ENCODE measurements at places on chromosomes 5 and 9.

- no peak for DNase-seq
These were observed 12.6 kb upstream of the EXOC3 start for GRCh38 chr5:430214-430925.

GRCh38 chr5:104951829-104952228 lies 1389.2 kb upstream of the NUDT12 start:
- no peak for DNase-seq

- no peak for DNase-seq
These were observed 1048.6 kb upstream of the SEMA6A start for GRCh38 chr5:117623042-117623805.

DNA sequence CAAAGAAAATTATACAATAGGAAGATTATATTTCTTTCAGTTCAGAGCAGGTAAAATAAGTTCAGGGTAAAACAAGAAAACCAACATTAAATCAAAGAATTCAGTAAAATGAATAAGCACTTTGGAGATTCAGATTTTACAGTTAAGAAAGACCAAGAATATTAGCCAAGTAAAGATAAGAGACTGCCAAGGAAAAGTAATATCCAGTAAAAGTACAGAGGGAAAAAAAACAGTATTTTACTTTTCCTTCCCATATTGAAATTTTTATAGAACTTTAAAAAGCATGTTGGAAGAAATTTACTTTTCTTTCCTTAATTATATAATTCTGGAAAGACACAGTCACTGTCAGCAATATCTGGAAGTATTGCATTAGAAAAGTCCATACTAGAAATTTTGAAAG lies 393.4 kb downstream of the NFIB start:
- no peak for DNase-seq

DNA sequence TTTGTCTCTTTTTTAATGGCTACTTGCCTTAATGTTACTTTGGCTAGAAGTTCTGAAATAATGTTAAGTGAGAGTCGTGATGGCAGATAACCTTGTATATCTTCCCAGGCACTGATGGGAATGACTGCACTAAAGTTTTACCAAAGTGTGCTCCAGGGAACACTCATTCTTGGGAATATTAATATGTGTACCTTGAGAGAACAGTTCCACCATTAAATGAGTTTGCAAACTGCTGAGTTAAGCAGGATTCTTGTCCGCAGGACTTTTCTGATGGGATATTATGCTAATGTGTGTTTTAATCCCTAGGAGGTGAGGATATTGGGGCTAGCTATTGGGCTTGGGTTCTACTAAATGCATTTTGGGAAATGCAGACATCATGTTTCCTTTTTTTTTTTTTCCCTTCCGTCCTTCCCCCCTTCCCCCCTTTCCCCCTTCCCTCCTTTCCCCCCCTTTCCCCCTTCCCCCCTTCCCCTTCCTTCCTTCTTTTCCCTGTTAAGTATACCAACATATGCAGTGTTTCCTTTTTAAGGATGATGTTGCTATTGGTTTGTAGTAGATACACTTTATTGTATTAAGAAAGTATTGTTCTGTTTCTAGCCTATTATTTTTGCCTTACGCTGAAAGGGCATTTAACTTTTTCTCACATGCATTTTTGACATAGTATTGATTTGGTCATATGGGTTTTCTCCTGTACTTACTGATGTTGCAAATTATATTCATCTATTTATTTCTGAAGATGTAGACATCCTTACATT lies 15.5 kb downstream of the ZBTB34 start:
- DNase-seq: no peak

GRCh38 chr9:27595733-27596132 lies 22.5 kb upstream of the C9orf72 start:
- no peak for DNase-seq

DNA sequence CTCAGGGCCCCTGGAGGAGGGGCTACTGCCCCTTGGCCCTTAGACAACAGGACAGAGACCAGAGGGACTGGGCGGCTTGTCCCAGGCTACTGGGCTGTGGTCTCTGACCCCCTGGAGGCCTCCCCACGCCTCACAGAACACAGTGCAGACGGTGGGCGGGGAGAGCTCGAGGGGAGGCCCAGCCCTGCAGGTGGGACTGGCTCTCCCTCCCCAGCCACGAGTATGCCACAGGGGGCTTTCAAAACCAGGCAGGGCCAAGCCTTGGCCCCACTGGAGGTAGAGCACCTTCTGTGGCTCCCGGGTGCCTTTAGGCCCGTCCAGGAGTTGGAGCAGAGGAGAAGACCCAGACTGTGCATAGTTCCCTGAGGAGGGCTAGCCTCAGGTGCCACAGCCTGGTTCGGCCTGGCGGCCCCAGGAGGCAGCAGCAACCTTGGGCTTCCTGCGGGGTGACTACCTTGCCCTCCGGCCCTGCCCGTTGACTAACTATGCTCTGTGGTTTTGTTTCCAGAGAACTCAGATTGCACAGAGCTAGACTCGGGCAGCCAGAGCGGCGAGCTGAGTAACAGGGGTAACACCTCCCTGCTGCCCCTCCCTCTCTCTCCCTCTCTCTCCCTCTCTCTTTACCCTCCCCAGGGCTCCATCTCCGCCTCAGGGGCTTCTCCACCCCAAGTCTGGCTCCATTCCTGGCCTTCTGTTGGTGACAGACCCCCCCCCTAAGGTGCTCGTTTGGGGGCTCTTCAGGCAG lies 15.5 kb downstream of the CARD19 start:
- DNase-seq: no peak

DNA sequence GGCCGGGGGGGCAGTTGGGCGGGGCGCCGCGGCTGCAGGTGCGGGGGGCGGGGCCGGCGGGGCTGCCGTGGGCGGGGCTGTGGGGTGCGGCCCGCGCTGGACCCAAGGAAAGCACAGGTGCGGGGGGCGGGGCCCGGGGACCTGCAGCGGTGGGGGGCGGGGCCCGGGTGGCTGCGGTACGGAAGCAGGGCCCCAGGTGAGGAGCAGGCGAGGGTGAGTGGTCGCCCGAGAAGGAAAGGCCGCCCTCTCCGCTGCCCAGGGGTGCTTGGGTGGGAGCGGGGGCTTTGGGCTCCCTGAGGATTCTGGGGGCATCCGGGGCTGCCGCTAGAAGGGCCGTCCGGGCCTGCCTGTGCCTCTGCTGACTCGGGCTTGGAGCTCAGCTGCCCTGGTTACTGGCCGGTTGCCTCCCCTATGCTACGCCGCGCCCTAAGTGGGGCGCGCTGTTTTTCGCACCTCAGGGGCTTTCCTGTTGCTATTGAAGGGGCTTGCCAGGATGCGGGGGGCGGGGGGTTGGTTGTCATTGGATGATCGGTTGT lies 767 bp downstream of the RALGPS1 start:
- DNase-seq: no peak

DNA sequence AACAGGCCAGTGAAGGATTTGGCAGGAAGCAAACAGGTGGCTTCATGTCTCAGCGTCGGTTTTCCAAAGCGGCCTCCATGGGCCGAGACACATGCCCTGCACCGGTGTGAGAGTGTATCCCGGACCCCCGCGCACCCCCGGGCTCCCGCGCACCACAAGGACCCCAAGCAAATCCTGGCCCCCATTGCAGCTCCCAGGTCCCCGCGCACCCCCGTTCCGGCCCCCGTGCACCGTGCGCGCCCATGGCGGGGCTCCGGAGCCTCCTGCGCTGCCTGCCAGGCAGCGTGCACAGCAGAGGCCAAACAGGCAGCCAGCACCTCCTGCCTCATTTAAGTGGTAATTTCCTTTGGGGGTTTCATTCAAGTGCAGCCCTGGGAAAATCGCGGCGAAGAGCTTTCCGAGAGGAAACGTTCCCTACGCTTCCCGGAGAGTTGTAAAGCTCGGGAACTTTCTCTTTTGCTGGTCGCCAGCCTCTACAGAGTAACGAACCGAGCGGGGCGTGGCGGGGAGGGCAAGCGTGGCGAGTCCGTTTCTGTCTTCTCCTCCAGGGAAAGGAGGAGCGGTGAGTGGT lies 145.5 kb upstream of the SLC24A2 start:
- DNase-seq: no peak

GRCh38 chr5:54357408-54358058 lies 47.2 kb upstream of the ARL15 start:
- DNase-seq: peak; percentile 37

DNA sequence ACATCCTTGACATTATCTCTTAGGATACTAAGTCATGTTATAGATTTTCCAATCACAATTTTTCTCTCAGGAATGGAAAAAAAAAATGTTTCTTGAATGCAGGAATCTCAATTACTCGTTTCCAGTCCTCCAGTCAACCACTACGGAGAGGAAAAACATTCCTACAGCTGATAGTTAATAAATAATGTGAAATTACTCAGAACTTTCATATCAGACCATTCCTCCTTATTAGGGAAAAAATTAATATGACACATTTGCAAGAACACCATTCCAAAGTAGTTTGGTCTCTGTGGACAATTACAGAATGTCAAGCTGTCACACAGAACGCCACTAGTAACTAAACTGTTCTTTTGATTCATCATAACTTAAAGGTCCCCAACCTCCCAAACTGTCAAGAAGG lies 31.5 kb downstream of the MED27 start:
- no peak for DNase-seq

DNA sequence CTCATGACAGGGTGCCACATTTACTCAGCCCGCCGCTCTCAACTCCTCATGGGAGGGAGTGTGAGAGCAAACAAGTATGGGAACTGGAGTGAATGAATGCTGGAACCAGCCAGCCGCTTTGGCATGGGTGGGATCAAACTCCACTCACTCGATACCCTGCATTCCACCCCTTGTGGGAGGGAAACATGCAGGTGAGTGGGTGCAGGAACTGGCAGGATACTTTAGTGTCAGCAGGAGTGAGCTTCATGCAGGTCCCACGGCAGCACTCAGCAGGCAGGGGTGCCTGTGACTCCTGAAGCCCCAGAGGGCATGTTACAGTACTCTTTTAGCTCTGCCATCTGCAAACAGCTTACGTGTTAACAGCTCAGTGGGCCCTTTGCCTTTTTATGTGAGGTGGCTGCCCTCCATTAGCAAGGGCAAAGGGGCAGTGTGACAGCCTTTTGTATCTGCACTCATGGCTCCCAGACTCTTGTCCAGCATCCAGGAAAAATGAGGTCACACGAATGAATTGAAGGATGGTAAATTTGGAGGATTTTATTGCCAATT lies 433.2 kb upstream of the NMUR2 start:
- no peak for DNase-seq

DNA sequence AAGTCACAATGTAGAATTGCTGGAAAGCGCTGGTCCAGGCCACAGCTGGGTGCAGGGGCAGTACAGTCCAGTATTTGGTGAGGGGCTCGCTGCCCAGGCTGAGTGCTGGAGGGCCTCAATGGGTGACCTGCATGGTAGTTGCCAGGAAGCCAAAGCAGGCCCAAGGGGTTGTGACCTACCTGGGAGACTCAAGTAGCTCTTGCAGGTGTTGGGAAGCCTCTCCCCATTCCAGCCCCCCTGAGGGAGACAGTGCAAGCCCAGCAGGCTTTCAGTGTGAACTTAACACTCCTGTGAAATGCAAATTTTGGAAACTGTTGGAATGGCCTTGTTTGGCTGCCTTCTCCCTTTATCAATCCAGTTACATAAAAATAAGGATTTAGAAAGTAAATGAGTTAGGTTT lies 13.9 kb downstream of the KDM4C start:
- DNase-seq: no peak

- DNase-seq: no peak
These were observed 68.8 kb downstream of the ANKRD55 start for GRCh38 chr5:56164376-56164775.

DNA sequence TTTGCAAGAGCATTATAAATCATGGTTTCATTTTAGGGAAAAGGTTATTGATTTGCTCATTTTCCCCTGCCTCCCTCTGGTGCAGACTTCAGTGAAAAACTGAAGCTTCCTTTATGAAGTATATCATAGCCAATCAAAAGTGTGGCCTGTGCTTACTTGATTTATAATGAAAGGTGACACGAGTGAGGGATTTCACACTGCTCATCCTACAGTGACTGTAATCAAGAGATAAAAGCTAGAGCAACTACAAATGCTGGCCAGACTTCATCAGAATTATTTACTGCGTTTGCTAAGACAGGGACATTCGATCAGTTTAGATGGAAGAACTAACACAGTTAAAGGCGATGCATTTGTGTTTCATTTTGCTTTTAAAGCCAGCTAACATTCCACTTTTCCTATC lies 151.5 kb downstream of the SV2C start:
- DNase-seq: no peak

DNA sequence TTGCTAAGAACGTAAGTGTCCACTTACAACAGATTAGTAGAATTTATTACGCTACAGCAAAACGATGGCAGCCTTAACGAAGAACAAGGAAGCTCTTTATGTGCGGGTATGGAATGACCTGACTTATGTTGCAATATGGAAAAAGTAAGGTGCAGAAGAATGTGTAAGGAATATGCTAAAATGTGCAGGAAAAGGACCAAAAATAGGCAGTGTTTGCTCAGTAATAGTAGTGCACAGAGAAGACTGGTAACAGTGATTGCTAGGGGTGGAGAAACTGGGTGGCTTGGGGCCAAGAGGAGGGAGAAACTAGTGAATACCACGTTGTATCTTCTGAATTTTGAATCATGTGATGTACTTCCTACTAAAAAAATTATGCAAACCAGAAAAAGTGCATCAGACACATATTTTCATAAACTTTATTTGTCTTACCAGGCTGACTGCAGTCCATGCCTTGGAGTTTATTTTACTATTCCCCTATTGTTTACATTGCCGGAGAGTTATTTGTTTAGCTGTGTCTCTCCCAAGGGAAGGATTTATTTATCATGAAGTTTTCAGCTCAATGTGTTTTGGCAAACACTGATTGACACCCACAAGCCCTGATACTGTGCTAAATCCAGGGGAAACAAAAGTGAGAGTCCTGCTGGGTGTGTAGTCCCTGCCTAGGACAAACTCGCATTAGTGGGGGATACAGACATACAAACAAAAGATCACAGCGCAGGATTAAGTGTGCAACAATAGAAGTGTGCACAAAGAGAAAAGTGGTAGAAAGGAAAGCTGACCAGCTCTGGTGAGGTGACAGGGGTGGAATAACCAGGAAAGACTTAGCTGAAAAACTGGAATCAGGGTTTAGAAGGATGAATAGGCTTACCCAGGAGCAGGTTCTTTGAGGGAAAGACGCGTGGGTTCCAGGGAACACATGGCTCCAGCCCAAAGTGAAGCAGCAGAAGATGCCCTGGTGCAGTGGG lies 34.0 kb upstream of the ZNF484 start:
- DNase-seq: peak; percentile 15

DNA sequence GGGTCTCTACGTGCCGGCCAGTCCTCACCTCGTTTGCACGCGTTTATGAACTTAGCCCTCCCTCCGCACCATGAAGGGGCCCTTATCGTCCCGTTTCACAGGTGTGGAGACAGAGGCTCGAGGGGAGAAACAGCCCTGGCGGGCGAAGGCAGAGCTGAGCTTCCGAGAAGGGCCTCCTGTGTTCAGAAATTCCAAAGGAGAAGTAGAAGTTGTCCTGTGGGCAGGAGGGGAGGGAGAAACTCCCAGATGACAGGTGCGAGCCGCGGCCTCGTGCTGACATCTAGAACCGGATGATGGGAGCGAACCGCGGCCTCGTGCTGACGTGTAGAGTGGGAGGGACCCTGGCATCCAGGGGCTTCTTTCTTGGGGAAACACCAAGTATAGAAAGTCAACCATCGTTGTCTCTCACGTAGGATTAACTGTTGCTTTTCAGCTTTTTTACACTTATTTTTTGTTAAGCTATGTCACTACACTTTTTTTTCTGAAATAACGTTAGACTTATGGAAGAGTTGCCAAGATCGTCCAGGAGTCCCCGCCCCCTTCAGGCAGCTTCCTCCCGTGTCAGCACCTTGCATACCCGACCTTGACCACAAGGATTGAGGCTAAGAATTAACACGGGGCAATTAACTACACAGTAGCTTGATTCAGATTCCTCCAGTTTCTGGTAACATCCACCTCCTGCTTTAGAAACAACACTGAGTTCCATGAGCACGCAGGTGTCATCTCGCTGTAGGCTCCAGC lies 42.8 kb upstream of the NKD2 start:
- DNase-seq: no peak

GRCh38 chr5:144460600-144460999 lies 289.9 kb downstream of the KCTD16 start:
- no peak for DNase-seq

Measured in NCI-H2029 treated with DMSO at 0.1 percent for 48 hours (cell line).